ENCODE measurements at places on chromosomes 16 and 17.

GRCh38 chr17:32610943-32611342, 124.2 kb downstream of the CDK5R1 start:
- DNase-seq = no peak

- no peak for DNase-seq
These were observed 6.4 kb downstream of the CACNG5 start for GRCh38 chr17:66841328-66841727.

- DNase-seq = no peak
These were observed 143.7 kb upstream of the COX10 start for GRCh38 chr17:13925579-13925978.

GRCh38 chr17:35476283-35476820, 27.8 kb upstream of the SLFN13 start:
- no peak for DNase-seq

GRCh38 chr17:35164716-35165115, 17.1 kb downstream of the UNC45B start:
- no peak for DNase-seq
